ENCODE measurements at places on chromosomes 13 and 19.

DNA sequence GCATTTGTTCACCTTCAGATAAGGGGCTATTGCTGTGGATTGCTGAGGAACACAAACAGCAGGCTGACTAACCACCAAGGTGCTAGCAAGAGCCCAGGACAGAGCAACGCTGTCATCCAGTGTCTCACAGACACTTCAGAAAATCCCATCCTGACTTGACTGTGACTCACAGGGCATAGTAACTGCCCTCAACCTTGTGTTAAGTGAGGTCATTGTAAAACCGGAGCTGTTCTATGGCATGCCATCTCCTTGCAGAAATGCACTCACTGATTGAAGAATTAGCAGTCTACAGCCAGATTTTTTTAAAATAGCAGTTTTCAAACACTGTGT is 51.1 kb downstream of the TNFRSF19 start:
- no peak for DNase-seq

- DNase-seq = no peak
Observed at GRCh38 chr19:7427944-7428343, 60.9 kb downstream of the PEX11G start.

- DNase-seq = no peak
Observed at GRCh38 chr19:6983448-6983847, 37.8 kb downstream of the MBD3L2B start.

DNA sequence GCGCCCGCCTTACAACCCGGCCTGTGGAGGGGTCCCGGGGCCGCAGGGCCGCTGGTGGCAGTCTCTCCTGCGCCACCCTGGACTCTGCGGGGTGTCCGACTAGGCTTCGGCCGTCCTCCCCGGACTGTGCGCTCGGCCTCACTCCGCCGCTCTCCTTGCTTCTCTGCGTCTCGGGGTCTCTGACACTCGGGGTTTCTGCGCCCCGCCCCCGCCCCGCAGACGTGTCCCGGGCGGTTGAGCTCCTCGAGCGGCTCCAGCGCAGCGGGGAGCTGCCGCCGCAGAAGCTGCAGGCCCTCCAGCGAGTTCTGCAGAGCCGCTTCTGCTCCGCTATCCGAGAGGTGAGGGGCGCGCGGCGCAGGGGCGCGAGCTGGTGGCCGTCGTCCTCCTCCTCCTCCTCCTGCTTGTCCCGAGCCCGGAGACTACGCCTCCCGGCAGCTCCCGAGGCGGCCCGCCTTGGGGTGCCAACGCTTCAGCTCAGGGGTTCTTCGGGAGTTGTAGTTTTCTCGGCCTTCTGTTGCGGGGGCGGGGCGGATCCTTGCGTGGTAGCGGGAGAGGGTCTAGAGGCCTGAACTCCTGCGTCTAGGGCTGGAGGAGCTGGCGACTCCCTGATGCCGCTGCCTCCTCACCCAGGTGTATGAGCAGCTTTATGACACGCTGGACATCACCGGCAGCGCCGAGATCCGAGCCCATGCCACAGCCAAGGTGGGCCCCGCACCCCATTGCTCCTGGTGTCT is 627 bp downstream of the LIN7B start:
- DNase-seq = no peak

GRCh38 chr13:114087430-114087829 is 45.0 kb downstream of the RASA3 start:
- no peak for DNase-seq

- DNase-seq = no peak
Observed at GRCh38 chr19:2609389-2610116, 92.9 kb downstream of the GNG7 start.

GRCh38 chr19:5828661-5829566 is 10.6 kb downstream of the FUT6 start:
- DNase-seq = no peak

GRCh38 chr19:36121486-36122124 is 6.3 kb downstream of the TBCB start:
- no peak for DNase-seq

- no peak for DNase-seq
Observed at GRCh38 chr13:114058051-114058867, 74.2 kb downstream of the RASA3 start.

- DNase-seq = peak; percentile 49
Observed at GRCh38 chr13:104773775-104774174, 1707.6 kb upstream of the SLC10A2 start.

DNA sequence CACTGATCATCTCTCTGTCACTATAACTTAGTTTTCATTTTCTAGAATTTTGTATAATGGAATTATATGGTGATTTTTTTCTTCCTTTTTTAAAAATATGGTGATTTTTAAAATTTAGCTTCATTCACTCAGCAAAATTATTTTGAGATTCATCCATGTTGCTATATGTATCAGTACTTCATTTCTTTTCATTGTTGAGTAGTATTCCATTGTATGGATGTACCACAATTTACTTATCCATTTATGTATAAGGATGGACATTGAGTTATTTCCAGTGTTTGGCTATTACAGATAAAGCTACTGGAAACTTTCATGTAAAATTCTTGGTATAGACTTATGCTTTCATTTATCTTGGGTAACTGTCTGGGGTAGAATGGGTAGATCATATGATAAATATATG is 12.8 kb downstream of the ZNF546 start:
- no peak for DNase-seq

DNA sequence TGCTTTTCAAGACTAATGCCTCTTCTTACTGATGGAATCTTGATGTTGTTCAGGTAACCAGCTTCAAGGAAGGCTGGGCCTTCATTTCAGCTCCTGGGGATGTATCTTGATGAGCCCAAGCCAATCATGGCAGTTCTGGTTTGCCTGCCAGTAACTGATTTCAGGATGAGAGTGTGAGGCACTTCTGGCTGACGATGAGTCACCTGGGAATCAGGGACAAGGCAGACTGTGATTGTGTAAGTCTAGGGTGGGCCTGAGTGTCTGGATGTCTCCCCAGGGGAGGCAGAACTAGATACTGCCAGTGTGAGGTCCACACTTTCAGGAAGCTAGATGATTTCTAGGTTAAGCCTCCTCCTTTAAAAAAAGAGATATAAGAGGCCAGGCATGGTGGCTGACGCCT is 77.3 kb upstream of the KL start:
- DNase-seq = no peak

- no peak for DNase-seq
Observed at GRCh38 chr19:28245937-28246336, 967.0 kb downstream of the UQCRFS1 start.

- peak; percentile 56 for DNase-seq
Observed at GRCh38 chr19:18846862-18847548, 15.2 kb downstream of the UPF1 start.

DNA sequence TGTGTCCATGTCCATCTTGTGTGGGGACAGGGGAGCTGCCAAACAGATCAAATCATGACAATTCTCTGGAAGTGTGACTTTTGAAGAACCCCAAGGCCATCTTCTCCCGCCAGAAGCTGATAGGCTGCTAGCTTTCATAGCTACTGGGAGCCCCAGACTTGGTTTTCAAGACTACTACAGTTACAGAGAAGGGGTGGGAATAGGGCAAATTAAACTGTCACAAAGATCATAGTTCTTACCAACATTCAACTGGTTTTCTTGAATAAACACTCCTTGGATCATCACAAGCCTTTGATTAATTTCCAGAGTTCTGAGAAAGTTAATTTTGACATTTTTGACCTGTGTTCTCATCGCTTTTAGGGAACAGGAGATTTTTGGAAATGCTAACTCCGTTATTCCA is 67.8 kb upstream of the FARP1 start:
- no peak for DNase-seq

GRCh38 chr19:53867225-53868090 is at the start of gene MYADM:
MYADM (plus strand) TSS chr19:53867883; CDS start chr19:53873530, 5,647 bp downstream.
- DNase-seq = peak; percentile 98

DNA sequence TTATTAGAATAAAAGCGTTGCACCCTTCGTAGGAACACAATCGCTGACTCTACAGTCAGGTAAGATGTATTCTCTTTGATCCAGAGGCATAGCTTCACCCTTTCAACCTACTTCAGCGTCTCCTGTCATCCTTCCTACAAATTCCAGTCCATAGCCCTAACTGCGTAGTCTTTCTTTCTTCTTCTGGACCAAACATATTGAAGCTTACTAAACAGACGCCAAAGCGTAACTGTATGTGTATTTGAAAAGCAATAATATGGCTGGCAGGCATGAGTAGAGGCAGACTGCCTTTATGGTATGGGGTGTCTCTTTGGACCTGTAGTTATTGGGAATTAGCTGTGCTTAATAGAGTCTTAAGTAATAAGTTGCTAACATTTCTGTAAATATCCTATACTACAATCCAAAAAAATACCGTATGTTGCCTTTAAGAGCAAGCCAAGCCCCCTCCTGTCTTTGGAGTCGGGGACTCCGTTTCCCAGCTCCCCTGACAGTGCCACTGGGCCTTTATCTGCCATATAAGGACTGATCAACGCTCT is 392 bp upstream of the ZNF548 start:
- no peak for DNase-seq

GRCh38 chr13:29428310-29429181 is 166.9 kb downstream of the SLC7A1 start:
- no peak for DNase-seq

- no peak for DNase-seq
Observed at GRCh38 chr19:3977242-3978143, 6.6 kb upstream of the DAPK3 start.

- no peak for DNase-seq
Observed at GRCh38 chr13:109900320-109900719, 113.9 kb upstream of the IRS2 start.

GRCh38 chr13:91368676-91369440 is 21.4 kb downstream of the MIR17HG start:
- no peak for DNase-seq

- no peak for DNase-seq
Observed at GRCh38 chr13:67134417-67135129, 95.6 kb downstream of the PCDH9 start.

- DNase-seq = no peak
Observed at GRCh38 chr13:70170689-70171088, 62.4 kb upstream of the KLHL1 start.

GRCh38 chr13:43157796-43158195 is 134.4 kb downstream of the DNAJC15 start:
- DNase-seq = no peak

- DNase-seq = no peak
Observed at GRCh38 chr13:19955873-19956559, 2.5 kb upstream of the ZMYM2 start.

DNA sequence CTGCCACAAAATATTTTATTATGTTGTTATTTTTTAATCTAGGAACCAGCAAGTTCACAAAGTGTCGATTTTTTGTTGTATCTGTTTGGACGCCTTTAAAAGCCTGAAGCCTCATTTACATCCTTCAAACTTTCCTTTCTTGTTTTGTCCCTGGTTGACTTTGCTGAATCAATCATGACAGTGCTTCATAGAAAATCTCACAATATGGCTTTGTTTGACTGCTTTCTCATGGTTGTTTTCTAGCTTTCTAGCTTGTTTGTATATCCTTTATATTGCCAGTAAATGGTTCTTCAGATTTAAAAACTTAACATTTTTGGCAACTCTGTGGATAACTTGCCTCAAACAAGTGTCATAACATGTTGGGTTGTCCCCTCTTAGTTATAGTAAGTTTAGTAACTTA is 84.1 kb upstream of the ATXN8OS start:
- no peak for DNase-seq

GRCh38 chr13:113786262-113786841 is 27.3 kb downstream of the TMEM255B start:
- DNase-seq = no peak

- DNase-seq = no peak
Observed at GRCh38 chr19:22116760-22117159, 64.5 kb downstream of the ZNF257 start.

DNA sequence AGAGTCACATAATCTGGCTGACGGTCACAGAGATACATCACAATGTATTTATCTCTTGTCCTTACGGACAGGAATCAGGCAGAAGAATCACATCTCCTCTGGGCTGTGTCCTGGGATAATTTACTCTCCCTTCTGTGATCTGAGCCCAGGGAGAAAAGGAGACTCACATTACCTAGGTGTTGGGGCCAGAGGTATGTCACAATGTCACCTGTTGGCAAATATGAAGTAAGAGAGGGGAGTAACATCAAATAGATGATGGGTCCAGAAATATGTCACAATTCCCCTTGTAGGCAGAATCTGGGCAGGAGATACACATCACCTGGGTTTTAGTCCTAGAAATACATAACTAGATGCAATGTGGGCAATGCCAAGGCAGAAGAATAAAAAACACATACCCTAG is 67.2 kb downstream of the ZNF726 start:
- DNase-seq = no peak

- DNase-seq = peak; percentile 68
Observed at GRCh38 chr13:29436291-29436690, 159.2 kb downstream of the SLC7A1 start.

DNA sequence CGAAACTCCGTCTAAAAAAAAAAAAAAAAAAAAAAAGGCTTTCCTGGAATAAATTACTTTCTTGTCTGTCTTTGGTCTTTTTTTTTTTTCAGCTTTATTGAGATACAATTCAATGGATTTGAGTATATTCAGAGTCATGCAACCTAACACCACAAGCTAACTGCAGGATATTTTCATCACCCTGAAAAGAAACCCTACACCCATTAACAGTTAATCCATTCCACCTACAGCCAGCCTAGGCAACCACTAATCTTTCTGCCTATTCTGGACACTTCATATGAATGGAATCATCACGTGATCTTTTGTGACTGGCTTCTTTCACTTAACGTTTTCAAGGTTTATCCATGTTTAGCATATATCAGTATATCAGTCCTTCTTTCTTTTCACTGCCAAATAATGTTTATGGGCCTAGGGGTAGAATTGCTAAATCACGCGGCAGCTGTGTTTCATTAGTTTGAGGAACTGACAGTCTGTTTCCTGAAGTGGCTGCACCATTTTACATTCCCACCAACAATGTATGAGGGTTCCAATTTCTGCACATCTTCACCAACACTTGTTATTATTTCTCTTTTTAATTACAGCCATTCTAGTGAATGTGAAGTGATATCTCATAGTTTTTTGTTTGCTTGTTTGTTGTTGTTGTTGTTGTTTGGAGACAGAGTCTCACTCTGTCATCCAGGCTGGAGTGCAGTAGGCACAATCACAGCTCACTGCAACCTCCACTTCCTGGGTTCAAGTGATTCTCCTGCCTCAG is 19.9 kb downstream of the LRFN3 start:
- DNase-seq = no peak

DNA sequence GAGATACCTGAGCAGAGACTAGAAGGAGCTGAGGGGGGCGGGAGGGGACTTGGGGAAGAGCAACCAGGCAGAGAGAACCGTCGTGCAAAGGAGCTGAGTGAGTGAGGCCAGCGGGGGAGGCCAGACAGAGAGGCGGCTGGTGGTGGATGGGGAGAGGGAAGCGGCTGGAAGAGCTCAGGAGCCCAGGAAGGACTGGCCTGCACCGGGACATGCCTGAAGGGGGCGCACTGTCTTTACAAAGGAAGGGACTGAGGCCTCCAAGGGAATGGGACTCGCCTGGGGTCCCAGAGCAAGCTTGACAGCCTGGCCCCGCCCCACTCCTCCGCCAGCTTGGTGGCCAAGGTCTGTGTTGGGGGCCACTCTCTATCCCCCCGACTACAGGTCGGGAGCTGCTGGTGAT is 14.9 kb downstream of the ONECUT3 start:
- DNase-seq = no peak
